Melanocyte of skin (primary cell): ENCODE measurements at places on chromosomes 12 and 14. TPM values are rescaled to one million over a fixed set of nuclear protein-coding genes. Genes with fewer than 3 reads are reported as not detected.

The SLC2A13 gene
- 25.0 and 46.3 TPM in 2 replicates for total RNA-seq

The TMEM116 gene
- 6.9 and 7.3 TPM in 2 replicates for total RNA-seq

The ITFG2 gene
- total RNA-seq = 15.7 and 19.6 TPM in 2 replicates

The NEUROD4 gene
- total RNA-seq = not detected in 2 replicates

The KRT76 gene
- total RNA-seq = not detected in 2 replicates
